ENCODE measurements at places on chromosomes 7 and 10.
A peak's percentile ranks its signal among the peaks of the same experiment; 100 is the strongest.

DNA sequence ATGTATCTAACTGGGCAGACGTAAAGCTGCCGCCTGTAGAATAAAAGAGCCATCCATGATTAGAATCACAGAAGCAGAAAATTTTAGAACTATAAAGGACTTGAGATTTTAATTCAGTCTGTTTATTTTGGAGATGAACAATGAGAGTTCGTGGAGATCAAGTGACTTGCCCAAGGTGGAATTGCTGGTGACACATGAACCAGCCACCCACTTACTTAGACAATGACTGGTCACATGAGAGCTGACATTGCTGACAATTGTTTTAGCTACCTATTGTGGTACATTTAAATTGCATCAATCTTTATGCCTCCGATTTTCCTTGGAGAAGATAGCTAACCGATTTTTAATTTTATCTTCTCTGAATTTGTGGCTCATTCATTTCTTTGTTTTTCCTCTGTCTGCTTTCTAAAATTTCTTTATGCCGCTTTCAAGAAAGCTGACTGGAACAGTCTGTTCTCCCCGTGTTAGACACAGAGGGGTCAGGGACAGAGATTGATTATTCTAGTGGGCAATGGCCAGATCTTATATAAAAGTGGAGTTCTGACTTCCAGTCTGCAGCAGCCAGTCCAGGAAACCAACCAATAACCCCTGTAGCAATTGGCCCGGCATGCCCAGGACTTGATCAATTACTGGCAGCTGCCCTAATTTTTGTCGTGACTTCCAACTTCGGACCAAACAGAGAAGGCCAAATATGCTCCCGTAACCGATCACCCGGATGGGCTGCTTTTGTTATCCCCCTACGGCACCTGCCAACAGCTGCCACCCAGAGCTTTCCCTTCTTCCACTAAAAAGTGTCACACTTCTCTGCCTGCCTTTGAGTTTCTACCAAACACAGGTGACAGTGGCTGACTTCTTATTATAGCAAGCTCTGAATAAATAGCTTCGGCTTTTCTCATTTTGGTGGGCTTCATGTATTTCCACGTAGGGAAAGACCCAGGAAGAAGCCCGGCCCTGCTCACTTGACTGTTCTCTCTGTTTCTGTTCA, 241.6 kb downstream of the CAMK1D start:
- no peak for DNase-seq

DNA sequence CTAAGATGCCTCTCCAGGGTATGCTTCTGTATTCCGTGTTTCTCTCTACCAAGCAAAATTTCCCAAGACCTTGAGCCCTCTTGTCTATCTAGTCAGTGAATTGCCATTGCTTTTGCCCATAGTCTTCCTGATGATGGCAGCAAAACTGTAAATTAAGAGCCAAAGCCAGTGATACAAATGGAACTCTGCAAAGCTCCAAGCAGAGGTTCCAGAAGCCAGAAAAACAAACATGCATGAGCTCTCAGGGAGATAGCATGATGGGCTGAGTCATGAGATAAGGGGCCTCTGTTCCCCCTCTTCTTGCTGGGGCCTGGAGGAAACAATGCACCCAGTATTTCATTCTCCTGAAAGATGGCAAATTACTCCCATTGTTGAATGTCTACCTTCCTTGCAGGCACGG, 24.7 kb downstream of the LSMEM1 start:
- DNase-seq = no peak

- no peak for DNase-seq
Observed at GRCh38 chr10:103168438-103168837, 24.6 kb downstream of the NT5C2 start.

GRCh38 chr10:59085054-59085453, 91.4 kb upstream of the PHYHIPL start:
- DNase-seq = no peak

GRCh38 chr7:112485766-112486165, 5.0 kb downstream of the LSMEM1 start:
- no peak for DNase-seq

DNA sequence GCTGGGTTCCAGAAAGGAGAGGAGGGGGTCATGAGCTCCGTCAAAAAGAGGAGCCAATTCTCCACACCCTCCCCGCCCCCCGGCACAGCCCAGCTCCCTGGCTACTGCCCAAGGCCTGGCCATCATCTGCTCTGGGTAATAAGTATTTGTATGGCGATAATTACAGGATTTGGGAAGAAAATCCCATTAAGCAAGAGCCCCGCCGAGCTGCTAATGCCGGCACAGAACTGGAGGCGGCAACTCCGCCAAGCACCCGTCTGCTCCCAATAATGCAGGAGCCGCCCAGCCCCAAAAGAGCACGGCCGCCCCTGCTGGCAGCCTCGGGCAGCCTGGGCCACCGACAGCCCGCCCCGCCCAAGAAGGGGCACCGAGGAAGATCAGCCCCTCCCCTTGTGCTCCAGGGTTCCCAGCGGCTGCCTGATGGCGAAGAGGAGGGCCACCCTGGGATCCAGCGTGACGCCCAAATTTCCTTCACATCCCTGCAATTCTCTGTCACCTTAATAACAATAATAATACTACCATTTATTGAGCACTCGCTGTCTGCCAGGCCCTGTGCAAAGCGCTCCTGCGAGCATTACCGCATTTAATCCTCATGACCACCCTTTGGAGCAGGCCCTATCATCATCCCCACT, 5.9 kb downstream of the SLIT1 start:
- no peak for DNase-seq

DNA sequence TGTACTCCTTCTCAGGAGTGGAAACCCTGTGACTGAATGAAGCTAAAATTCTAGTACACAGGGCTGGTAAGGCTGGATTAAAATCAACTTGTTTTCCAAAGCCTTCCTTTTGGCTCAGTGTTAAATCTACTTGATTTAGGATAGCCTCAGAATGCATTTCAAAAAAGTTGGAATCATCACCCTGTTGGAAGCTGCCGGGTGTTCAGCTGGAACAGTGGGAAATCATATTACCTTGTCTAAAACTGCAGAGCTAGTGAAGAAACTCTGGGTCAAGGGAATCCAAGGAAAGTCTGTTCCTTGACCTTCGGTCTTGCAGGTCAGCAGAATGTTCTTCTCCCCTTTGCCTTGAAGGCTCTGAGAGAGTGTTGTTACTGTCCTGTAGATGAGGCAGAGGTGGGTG, 252.1 kb upstream of the INHBA start:
- no peak for DNase-seq

GRCh38 chr10:92809840-92810239, 38.5 kb upstream of the EXOC6 start:
- DNase-seq = no peak

DNA sequence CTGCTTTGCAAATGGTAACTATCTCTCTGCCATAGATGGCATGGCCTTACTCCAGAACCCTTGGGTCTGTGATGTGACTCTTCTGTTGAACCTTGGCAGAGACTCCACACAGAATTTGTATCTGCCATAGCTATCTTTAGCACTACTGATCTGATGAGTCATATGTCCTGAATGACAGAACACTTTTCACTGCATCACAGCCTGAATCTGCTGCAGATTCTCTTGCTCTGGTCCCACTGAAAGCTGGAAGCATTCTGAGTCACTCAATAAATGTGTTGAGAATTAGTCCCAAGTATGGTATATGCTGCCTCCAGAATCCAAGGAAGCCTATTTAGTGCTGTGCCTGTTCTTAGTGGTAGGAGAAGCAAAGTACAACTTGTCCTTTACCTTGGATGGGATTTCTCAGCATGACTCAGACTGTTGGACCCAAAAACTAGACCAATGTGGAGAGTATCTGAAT, 39.5 kb upstream of the ANKRD1 start:
- no peak for DNase-seq

- no peak for DNase-seq
Observed at GRCh38 chr7:120874722-120875121, 16.8 kb upstream of the TSPAN12 start.

DNA sequence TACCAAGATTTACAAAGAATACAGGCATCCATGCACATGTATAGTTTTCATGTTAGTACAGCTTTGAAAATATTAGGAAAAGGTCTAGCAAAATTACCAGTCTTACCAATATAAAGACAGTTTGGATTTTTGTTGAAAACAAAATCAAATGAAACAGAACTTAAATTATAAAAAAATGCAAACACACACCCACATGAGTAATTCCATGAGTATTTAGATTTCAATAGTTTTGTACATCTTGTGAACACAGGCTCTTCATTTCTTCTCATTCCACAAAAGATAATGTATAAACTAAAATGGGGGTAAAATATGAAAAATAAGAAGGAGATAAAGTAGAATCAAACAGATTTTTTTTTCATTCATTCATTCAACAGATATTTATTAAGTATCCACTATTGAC, 682.2 kb upstream of the ANKRD30A start:
- no peak for DNase-seq

DNA sequence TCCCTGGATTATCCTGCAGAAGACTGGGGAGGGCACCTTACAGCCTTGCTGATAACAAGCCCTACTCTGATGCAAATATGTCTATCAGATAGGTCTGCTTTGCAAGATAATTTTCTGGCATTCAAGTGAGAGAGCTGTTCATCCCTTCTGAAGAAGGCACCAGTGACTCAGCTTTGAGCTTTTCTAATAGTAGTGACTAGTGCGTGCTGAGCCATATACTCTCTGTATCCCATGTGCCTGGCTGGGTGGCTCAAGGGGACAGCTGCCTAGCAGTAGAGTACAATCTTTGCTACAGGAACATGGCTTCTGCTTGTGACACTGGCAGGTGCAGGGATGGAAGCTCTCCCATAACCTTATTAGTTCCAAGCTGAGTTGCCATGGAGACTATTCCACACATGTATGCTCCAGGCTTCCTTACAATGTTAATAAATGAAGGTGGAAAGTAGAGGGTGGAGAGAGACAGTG, 35.0 kb upstream of the ABCB4 start:
- no peak for DNase-seq

DNA sequence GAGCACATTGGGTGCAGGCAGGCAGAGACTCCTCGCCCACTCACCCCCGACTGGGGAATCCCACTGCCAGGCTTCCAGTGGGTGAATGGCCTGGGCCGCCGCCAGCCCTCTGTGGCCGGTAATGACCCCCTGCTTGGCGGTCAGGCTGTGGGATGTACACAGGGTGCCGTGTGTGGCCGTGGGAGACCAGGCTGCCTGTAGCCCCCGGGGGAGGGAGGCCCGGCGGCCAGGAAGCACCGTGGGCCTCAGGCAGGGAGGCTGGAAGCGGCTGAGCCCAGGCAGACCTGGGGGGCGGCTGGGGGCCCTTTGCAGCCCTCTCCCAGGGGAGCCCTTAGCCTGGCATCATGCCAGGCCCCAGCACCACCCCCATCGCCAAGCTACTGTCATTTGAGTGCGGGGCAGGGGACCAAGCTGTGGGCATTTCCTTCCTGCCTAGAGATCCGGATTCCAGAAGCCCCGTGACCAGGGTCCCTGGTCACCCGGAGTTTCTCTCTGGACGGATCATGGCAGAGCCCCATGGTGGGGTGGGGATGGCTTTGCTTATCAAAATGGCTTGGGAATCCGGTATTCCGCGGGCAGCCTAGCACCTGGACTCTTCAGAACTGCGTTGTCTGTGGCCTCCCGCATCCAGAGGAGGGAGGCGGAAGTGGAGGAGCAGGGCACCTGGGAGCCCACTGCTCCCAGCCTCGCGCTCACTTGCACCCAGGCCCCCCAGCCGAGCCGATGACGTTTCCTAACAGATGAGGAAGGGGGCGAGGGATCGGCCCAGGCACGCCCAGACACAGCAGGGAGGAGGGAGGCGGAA, 1.1 kb downstream of the TTYH3 start:
- DNase-seq = peak; percentile 21

- no peak for DNase-seq
Observed at GRCh38 chr7:47074702-47075153, 507.2 kb downstream of the TNS3 start.

DNA sequence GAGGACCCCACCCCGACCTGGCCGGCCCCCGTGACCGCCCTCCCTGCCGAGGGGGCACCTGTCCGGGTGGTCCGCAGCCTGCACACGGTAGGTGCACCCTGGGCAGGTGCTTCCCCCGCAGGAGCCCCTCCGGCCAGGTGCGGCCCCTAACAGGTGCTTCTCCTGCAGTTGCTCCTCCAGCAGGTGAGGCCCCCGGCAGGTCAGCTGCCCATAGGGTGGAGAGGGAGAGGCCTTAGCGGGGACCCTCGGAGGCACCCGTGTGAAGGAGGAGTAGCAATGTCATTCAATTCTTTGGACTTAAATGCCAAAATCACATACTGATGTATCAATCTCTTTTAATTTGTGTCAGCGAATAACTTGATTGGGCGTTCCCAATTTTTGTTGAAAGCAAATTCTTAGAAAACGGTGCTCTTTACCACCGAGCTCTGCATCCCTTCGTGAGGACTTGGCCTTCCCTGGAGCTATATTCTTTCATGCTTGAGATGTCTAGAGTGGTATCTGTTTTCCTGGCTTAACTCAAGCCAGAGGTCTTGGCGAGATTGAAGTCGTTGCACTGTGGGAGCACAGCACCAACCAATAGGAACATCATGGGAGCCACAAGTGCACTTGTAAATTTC, 738 bp upstream of the NCAPG2 start:
- no peak for DNase-seq

DNA sequence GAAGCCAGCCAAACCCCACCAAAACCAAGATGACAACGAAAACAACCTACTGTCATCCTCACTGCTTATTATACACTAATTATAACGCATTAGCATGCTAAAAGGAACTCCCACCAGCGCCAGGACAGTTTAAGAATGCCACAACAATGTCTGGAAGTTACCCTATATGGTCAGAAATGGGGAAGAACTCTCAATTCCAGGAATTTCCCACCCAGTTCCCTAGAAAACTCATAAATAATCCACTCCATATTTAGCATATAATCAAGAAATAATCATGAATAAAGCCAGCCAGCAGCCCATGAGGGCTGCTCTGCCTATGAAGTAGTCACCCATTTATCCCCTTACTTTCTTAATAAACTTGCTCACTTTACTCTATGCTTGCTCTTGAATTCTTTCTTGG, 20.8 kb downstream of the MICU1 start:
- DNase-seq = no peak

GRCh38 chr7:48255046-48255445, 83.8 kb downstream of the ABCA13 start:
- DNase-seq = no peak

GRCh38 chr10:22534849-22535604, 179.4 kb downstream of the PIP4K2A start:
- no peak for DNase-seq

GRCh38 chr7:50456371-50457123, 6.4 kb upstream of the FIGNL1 start:
- DNase-seq = no peak

DNA sequence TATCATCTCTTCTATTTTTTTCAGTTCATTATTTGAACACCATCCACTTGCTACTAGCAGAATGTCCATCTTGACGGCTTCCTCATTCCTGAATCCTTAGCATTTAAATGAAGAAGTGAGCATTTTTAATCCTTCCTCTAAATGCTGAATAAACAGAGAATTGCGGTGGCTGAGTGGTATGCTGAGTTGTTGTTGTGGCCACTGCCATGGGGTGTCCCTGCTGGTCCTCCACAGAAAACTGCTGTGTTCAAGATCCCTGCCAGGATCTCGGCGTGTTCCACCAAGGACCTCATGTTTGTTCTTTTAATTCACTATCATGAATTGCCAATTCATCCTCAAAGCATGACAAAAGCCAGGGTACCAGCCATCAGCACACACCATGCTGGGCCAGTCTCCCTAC, 48.9 kb upstream of the HABP2 start:
- DNase-seq = no peak
